Metanephros (tissue), 2 donors: ENCODE measurements at places on chromosomes 3 and 15. TPM values are rescaled to one million over a fixed set of nuclear protein-coding genes. Genes with fewer than 3 reads are reported as not detected.

Gene FOXB1
- total RNA-seq = not detected

Gene GPR160
- total RNA-seq = 25.9 TPM

Gene SLITRK3
- 0.06 TPM for total RNA-seq

Gene RASL12
- total RNA-seq = 12.6 TPM

Gene CACNA2D2
- 10.1 TPM for total RNA-seq
